ENCODE measurements at places on chromosomes 12 and 14.

- no peak for DNase-seq
Observed at GRCh38 chr12:116540622-116541152, 18.5 kb upstream of the MAP1LC3B2 start.

DNA sequence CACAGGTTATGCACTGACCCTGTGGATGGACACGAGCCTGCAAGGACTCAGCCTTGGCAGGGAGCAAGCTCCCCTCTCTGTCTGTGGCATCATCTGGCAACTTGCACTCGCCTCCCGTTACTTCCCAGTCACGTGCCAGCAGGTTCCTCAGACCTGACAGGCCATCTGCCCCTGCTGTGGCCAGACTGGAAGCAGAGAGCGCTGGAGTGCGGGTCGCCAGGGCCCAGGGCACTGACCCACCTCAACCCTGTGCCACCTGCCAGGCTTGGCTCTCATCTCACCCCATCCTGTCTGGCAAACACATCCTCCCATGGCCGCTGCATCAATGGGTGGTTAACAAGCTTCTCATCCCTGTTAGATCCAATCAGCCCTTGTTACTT is 28.4 kb downstream of the SLC6A12 start:
- no peak for DNase-seq

GRCh38 chr12:38872561-38872960 is 32.8 kb downstream of the CPNE8 start:
- DNase-seq: no peak

- peak; percentile 59 for DNase-seq
Observed at GRCh38 chr12:47216150-47216677, 136.5 kb upstream of the AMIGO2 start.

- DNase-seq: no peak
Observed at GRCh38 chr14:84937016-84937415, 592.9 kb upstream of the FLRT2 start.
